ENCODE measurements at places on chromosomes 3 and 15. TPM values are rescaled to one million over a fixed set of nuclear protein-coding genes. Genes with fewer than 3 reads are reported as not detected.

DNA sequence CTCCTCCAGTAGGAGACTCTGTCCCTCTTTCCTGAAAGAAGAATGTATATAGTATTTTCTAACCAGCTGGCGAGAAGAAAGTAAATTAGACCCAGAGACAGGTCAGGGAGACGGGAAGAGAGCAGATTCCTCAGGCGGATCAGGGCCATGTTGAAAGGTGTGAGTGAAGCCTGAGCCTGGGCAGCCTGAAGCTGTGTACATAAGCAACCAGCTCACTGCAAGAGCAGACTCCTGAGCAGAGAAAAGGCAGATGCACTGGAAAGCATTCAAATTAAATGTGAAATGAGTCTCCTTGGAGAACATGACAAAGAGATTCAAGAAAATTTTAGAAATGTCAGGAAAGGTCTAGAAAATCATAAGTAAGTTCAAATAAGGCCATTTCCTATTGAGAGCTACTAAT lies 165.8 kb downstream of the GOLIM4 start:
- H3K27me3 ChIP-seq = no peaks in the 10 kb centered on the region
- no peak overlapping the region for H3K27ac ChIP-seq
- H3K4me3 ChIP-seq = no peak overlapping the region
- no peaks in the 10 kb centered on the region for H3K36me3 ChIP-seq

DNA sequence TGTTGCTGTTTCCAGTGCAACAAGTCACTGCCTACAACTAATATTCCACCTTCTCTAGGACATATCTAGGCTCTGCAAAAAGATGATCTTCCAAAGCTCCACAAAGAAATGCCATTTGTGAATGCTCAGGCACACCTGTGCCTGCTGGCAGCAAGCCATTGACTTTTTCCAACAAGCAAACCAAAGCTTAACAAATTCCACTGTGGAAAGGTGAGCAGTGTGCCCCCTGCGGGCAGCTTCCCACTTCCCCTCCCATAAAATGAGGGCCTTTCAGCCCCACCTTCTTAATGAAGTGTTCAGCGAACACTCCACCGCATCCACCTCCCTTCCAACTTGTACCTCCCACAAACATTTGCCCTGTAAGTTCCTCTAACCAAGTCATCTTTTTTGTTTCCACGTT lies 157.5 kb upstream of the SLC24A5 start:
- no peaks in the 10 kb centered on the region for H3K36me3 ChIP-seq
- DNase-seq = no peak
- no peak overlapping the region for H3K4me3 ChIP-seq
- peaks cover 31% of the 10 kb centered on the region for H3K4me1 ChIP-seq
- peaks cover 12% of the 10 kb centered on the region for H3K27me3 ChIP-seq

DNA sequence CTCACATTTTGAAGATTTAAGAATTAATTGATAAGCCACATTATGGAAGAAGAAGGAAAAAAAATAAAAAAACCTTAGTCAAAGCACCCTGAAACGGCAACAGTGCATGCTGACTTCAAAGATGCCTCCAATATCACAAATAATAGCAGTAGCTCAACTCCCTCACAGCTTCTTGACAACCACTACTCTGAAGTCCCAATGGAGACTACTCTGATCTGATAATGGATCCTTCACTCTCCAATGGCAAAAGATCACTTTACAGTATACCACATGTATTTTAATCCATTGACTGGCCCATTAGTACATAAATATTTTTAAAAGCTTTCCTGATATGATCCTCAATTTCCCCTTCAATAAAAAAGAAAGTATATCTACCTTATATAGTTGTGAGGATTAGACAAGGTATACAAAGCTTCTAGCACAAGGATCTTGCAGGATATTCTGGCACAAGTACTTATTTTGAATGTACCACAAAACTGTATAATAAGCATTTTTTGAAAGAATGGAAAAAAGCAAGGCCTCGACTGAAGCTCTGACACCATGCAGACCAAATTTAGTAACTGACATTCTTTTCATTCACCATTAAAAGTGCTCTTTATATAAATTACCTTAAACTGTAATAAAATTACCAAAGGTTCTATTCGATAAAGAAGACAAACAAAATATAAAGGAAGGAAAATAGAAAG lies 91.9 kb downstream of the PEAK1 start:
- no peaks in the 10 kb centered on the region for H3K4me1 ChIP-seq
- no peaks in the 10 kb centered on the region for H3K27me3 ChIP-seq
- DNase-seq = no peak

- H3K27ac ChIP-seq = no peak overlapping the region
- no peak overlapping the region for H3K4me3 ChIP-seq
- peaks cover 9% of the 10 kb centered on the region for H3K27me3 ChIP-seq
- no peaks in the 10 kb centered on the region for H3K36me3 ChIP-seq
- no peaks in the 10 kb centered on the region for H3K4me1 ChIP-seq
- DNase-seq = no peak
Measured at GRCh38 chr3:37694284-37694675, 167.4 kb upstream of the CTDSPL start.

The RHCG gene
- not detected for total RNA-seq

The ACAP2 gene
- total RNA-seq = 76.0 TPM

The PSTPIP1 gene
- 181 TPM for total RNA-seq

DNA sequence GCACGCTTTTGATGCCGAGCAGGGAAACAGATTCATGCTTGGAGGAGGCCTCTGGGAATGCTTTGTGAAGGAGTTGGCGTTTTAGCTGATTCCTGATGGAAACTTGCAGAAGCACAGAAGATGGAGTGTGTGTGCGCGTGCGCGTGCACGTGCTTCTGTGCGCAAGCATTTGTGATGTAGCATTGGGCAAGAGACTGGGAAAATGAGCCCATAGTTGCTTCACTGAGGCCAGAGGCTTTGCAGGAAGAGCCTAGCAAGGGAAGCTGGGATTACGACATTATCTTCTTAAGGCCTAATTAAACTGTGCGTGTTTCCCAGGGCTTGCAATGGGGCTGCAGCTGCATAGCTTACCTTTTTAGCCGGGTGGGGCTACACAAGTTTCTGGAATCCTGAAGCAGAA lies 18.1 kb upstream of the AGBL1 start:
- no peaks in the 10 kb centered on the region for H3K36me3 ChIP-seq
- no peaks in the 10 kb centered on the region for H3K4me1 ChIP-seq
- no peak for DNase-seq

DNA sequence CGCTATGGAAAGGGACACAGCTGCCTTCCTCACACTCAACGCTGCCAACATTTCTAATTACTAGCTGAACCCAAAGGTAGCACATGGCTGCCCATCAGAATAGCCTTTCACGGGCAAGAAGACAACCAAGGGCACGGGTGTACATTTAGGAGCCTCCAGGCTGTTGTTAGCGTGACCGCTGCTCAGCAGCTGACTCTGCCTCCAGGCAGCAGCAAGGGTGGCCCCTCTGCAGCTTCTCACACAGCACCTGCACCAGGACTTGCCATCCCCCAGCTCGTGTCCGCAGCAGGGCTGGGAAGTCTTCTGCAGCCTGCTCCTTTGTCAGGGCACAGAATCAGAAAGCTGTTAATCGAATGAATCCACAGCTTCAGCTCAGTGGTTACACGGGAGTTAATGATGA lies 146.8 kb downstream of the ADAMTS17 start:
- H3K27ac ChIP-seq = no peak overlapping the region
- no peaks in the 10 kb centered on the region for H3K27me3 ChIP-seq
- DNase-seq = no peak
- no peaks in the 10 kb centered on the region for H3K36me3 ChIP-seq
- no peaks in the 10 kb centered on the region for H3K4me1 ChIP-seq

GRCh38 chr3:53320697-53321096 lies 26.6 kb downstream of the DCP1A start:
- H3K4me1 ChIP-seq = peaks cover 4% of the 10 kb centered on the region
- no peak overlapping the region for H3K27ac ChIP-seq
- H3K4me3 ChIP-seq = no peak overlapping the region
- peaks cover 28% of the 10 kb centered on the region for H3K36me3 ChIP-seq
- no peaks in the 10 kb centered on the region for H3K27me3 ChIP-seq

- no peak overlapping the region for H3K27ac ChIP-seq
- H3K4me1 ChIP-seq = peaks cover 6% of the 10 kb centered on the region
- DNase-seq = no peak
- H3K27me3 ChIP-seq = no peaks in the 10 kb centered on the region
- no peaks in the 10 kb centered on the region for H3K36me3 ChIP-seq
- H3K4me3 ChIP-seq = no peak overlapping the region
Measured at GRCh38 chr3:188133219-188133618, 20.7 kb upstream of the LPP start.

DNA sequence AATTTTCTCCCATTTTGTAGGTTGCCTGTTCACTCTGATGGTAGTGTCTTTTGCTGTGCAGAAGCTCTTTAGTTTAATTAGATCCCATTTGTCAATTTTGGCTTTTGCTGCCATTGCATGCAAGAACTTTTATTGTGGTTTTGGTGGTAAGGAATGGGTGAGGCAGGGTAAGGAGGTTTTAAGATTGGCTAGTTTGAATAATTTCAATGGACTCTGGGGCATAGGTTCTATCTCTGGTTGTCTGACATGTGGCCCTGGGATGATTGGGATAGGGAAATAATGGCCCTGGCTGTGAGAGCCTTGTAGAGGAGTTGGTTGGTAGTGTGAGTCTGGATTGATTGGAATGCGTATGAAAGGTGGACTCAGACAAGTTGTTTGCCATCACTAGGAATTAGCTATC lies 38.0 kb downstream of the SEC22A start:
- peaks cover 35% of the 10 kb centered on the region for H3K36me3 ChIP-seq
- H3K4me1 ChIP-seq = peaks cover 18% of the 10 kb centered on the region
- DNase-seq = no peak
- H3K27ac ChIP-seq = no peak overlapping the region
- H3K4me3 ChIP-seq = no peak overlapping the region

The MTMR10 gene
- total RNA-seq = 23.3 TPM
